Stimulated activated CD4-positive, alpha-beta T cell treated with anti-CD3 and anti-CD28 coated beads, Interleukin-12 subunit alpha, Interleukin-12 subunit beta, amount 100 ng/mL, for 4 hours (primary cell): ENCODE measurements at places on chromosomes 4 and X.

DNA sequence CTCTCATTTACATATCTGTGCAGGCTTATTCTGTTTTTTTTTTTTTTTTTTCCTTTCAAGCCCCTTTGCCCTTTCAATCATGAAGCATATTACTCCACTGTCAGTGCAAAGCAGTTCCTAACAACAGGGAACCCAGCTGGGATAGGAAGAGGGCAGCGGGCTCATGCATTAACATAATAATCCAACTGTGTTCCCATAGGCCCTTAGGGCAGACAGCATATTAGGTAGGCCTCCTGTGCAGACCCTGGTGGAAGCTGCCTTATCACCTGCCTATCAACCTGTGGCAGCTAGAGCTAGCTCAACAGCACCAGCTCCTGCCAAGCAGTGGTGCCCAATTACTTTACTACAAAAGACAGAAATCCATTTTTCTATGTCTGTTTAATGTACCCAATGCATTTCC lies 49.3 kb downstream of the SLC10A7 start:
- no peak for DNase-seq

DNA sequence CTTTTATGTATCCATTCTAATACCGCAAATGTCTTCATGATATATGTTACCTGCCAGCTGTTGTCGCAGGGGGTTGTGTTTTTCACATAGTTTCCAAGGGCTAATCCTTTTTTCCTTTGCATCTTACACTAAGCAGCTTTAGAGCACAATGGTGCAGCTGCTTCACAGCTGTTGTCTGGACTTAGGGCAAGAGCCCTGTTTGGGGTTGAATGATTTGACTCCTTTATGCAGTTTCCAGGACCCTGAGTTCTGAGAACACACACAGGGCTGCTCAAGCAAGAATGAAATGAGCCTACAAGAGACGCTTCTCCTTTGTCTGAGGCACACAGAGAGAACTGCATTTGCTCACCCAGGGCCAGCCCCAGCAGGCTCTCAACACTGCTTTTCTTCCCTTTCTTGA lies 20.2 kb downstream of the CCNG2 start:
- no peak for DNase-seq

DNA sequence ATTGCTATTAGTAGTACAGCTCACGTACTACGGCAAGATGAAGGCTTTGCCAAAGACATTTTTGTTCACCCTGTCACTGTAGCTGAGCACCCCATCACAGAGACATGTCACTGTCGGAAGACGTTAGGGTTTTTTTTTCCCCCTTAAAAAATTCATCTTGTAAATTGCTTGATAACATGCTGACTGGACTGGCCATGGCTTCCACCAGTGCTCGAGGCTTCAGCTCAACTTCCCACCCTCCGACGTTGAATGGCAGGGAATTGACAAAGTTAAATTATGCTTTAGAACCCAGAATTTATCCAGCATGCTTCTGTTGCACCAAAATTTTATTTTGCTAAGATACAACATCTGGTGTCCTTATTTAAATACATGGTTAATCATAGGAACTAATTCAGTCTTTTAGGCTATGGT lies 707 bp upstream of the OTUD4 start:
- no peak for DNase-seq

DNA sequence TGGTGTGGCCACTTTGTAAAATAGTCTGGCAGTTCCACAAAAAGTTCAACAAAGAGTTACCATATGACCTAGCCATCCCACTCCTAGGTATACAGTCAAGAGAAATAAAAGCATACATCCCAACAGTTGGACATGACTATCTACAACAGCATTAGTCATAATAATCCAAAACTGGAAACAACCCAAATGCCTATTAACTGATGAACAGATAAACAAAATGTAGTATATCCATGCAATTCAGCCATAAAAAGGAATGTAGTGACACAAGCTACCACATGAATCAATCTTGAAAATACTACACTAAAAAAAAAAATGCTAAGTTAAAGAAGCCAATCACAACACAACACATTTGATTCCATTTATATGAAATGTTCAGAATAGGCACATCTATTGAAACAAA lies 16.1 kb downstream of the MED14 start:
- DNase-seq: no peak

DNA sequence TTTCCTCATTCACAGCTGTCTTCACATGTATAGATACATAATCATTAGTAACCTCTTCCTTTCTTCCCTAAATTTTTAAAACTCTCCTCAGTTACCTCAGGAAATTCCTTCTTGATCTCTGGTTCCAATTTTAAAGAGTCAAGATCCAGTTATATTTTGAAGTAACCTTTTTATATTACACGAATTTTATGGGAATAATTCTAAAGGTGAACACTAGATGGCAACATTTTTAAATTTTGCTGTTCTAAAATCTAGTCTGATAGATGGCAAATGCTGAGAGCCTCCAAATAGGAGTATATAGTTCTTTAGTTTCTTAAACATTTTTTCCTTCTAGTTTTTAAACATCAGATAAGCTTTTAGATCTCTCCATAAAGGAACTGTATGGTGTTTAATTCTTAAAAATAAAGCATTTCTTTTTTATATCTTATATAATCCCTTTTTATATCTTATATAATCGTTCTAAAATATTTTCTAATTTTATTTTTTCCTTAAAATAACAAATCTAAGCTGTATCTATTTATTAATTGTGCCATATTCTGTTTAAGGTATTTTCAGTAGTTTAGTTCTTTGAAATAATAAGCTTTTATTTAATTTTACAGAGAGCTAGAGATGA lies 37.9 kb upstream of the PAPSS1 start:
- no peak for DNase-seq

DNA sequence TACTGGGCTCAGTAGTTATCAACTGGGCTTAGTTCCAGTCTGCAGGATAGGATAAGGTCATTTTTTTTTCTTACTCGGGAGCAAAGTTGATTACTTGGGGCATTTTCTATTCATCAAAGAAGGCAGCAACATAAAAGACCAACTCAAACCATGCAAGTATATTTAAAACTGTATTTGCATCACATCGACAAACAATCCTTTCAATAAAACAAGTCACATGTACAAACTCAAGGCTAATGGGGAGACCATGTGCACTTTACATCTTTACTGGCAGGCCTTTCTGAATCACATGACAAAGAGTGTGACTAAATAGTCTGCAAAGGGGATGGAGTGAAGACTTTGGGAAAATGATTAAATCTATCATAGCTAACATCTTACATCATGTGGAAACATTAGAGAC lies 610.4 kb upstream of the BOD1L1 start:
- DNase-seq: no peak

DNA sequence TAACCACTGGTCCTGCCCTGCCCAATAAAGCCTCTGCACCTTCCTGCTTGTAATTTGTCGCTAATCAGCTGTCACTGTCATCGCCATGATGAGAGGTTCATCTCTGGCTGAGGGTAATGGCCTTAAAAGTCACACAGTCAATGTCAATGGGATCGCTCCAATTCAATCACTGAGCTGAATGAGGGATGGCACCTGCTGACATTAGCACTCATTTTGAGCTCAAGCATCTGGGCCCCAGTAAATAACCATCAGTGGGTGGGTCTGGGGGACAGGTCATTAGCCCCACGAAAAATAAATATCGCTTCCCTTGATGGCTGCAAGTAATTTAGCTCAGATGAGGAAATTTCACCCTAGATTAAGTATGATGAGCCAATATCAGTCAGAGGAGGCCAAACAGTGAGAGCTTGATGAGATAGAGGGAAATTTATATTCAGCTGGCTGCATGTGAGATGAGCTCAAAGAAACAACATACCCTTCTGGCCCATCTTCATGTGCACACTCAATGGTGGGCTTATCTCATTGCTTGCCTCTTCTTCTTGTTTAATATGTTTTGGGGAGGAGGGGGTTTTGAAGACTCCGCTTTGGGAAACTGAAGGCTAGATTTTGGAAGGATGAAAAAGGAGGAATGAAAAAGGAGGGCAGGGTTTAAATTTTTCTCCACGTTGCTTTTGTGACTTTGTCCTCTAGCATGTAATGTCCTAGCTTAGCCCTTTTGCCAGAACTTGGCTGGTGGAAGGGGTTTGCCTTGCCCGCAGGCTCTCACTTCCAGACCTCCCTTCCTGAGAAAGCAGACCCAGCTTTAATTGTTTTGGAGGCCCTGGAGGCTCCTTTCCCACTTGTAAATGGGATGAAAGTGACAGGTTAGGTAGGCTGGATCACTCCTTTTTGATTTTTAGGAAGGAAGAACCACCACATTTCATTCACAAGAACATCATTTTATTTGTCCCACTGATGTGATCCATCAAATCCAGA lies 84.8 kb upstream of the PAQR3 start:
- no peak for DNase-seq
